ENCODE measurements at places on chromosomes 2 and 18.

GRCh38 chr2:11722292-11723060 lies 24.0 kb upstream of the LPIN1 start:
- DNase-seq: no peak

GRCh38 chr2:62424899-62425298 lies 81.1 kb downstream of the TMEM17 start:
- no peak for DNase-seq

DNA sequence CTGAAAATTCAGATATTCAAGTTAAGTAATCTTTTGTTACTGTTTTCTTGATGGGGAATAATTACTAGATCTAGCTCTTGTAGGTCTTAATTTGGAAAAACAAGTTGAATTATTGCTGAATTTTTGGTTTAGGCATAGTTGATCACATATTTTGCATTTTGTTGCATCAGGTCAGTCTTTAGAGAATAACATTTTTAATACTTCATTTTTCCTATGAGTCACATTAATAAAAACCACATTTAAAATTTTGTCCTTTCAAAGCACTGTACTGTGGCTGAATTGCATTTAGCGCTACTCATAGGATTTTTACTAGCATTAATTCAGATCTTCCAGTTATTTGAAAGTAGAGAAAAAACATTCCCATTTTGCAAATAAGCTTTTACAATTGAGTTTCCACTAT lies 23.2 kb downstream of the MAP4K4 start:
- DNase-seq: no peak

DNA sequence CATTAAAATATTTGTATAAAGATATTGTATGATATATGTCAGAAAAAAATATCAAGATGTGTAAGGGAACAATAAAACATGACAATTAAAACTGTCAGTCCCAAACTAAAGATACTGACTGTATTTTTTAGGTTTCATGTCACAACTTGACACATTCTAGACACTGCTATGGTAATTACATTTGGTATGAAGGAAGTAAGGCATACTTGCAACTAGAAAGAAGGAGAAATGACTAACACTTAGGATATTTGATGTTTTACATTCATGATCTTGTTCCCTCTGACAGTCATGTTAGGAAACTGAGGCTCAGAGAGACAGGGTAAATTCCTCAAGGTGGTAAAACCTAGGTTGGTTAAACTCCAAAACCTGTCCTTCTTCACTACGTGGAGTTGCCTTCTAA lies 68.3 kb downstream of the TMEFF2 start:
- no peak for DNase-seq

- no peak for DNase-seq
These were observed 472.9 kb downstream of the PTPRM start for GRCh38 chr18:8040021-8040420.

DNA sequence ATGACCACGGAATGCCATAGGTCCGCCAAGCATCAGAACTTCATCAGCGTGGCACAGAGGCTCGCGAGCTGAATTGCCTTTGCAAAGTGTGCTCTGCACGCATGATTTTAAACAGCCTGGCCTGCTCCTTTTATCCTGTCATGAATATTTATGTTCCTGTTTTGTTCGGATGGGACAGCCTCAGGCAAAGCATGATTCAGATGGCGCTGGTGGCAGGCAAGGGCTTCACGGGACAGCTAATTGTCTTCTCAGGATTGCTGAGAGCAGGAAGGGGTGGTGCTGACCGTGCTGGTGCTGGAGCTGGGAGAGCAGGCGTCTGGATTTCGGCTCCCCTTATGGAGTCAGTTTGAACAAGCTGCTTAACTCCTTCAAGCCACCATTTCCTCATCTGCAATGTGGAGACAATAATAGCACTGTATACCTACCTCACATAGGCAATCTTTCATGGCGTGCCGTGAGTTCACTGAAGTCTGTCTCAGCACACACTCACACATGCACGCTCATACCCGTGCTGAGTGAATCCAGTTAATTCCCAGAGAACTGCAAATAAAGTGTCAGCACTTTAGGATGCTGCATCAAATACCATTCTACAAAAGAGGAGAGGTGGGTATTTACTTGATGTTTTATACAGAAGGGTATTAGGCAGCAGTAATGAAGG lies 79.7 kb upstream of the APCDD1 start:
- DNase-seq: no peak

DNA sequence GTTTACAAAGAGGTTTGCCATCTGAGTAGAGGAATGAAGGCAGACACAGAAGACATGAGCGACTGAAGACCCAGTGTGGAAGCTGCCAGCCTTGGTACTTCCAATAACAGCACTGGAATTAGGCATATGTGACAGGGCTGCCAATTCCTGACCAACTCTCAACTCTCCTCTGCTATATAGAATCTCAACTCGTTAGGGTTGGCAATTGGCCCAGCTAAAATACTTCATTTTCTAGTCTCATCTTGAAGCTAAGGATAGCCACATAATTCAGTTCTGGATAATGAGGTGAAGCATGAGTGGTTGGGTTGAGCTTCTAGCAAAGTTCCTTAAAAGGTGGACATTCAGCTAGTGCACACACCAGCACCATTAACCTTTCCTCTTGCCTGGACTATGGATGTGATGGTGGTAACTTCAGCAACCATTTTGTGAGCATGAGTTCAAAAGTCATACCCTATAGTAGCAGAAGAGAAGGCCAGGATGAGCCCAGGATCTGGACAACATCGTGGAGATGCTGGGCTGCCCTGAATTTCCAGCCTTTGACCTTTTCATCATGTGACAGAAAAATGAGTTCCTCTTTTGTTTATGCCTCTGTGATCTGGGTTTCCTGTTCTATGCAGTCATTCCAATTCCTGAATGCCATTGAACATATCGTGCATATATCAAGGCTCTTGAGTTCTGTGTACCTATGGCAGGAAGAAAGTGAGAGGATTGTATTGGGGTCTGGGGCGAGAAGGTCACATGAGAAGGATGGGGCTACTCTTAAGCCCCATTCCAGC lies 68.1 kb upstream of the HAAO start:
- DNase-seq: no peak

DNA sequence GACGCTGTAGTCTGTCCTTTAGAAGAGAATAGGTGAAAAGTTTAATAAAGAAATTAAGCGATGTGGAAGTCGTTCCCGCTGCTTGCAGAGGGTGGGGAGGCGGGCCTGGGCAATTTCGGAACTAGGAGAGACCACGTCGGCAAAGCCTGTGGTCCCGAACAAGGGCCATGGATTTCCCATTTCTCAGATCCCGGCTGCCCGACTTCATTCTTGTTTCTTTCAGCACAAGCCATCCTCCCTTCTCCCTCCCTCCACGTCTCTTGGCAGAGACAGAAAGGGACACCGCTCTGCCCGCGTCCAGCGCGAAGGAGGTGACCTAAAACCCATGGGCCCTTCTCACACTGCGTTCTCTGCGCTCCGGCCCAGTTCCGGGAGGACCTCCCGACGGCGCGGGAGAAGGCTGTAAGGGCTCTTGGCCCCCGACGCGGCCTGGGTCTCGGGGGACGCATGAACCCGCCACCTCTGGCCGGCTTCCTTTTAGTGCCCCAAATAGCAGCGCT lies 2.2 kb upstream of the BCL2L11 start:
- DNase-seq: no peak

DNA sequence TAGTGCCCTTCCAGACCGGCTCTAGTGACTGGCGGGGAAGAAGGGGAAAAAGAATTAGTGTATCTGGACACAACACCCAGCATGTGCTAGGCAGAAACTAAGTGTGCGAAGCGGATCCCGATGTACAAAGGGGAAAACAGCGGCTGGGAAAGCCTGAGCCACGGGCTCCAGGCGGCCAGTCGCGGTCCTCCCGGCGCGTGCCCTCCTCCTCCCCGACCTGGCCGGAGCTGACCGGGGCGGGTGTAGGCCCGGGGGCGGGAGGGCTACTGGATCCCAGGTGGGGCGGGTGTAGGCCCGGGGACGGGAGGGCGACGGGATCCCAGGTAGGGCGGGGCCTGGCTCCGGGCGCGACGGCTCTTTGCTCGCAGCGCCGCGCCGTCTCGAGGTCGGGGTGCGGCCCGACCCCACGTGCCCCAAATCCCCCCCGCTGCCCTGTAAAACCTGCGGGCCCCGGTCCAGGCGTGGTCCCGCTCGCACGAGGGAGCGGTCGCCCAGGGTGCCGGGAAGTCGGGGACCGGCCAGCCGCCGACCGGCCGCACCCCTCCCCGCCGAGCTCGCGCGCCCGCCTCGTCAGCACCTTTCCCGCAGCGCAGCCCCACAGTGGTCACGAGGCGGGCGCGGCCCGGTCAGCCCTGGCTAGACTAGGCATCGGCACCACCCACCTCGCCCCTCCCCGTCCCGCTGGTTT lies 48.8 kb downstream of the C2orf42 start:
- no peak for DNase-seq

DNA sequence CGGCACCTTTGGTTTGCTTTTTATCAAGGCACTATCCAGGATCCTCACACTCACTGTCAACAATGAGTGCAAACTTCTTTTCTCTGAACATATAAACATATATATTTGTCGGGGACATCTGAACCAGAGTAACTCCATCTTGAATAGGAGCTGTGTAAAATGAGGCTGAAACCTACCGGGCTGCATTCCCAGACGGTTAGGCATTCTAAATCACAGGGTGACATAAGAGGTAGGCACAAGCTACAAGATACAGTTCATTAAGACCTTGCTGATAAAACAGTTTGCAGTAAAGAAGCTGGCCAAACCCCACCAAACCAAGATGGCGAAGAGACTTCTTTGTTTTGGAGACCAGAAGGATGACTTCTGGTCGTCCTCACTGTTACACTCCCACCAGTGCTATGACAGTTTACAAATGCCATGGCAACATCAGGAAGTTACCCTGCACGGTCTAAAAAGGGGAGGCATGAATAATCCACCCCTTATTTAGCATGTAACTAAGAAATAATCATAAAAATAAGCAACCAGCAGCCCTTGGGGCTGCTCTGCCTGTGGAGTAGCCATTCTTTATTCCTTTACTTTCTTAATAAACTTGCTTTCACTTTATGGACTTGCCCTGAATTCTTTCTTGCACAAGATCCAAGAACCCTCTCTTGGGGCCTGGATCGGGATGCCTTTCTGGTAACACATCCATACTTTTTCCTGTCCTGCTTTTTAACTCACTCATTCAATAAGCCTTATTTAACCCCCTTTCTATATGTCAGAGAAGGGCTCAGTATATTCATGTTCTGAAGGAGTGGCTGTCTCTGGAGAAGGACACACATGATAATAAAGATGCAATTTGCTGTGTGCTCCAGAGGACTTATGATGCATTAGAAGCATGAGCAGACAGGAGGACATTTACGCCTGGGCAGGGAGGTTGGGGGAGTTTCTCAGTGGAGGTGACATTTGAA lies 65.4 kb downstream of the TACR1 start:
- DNase-seq: no peak

DNA sequence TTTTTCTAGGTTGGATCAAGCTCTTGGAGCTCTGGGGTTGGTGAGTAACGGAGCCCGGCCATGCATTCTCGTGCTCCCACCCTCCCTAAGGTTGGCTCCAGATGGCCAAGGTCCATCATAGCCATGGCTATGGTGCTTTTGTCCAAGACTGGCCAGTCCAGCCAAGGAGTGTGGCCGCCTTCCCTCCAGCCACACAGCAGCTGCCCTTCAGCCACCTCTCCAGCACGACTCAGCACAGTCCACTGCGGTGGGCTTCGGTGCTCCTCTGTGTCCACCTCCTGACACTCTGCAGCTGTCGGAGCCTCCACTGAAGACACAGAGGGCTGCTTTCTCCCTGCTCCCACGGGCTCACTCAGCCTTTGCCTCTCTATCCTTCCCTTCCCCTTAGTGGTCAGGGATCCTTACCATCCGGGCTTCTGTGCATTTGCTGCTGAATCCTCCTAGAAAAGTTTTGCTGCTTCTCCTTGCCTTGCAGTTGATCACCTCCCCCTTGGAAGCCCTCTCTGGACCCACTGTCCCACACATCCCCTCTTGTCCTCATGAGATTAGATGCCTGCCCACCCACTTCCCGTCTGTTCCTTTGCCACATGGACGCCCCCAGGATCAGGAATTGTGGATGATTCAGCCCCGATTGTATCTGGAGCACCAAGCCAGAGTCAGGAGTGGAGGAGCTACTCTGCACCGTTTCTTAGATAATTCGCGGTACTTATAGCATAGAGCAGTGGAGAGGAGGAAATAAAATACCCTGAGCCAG lies 177.1 kb upstream of the COPS8 start:
- DNase-seq: no peak

Measured in CD4-positive, alpha-beta T cell treated with Interleukin-4 for 4 hours (primary cell).